ENCODE measurements at places on chromosomes 1 and 21.
A peak's percentile ranks its signal among the peaks of the same experiment; 100 is the strongest.

- DNase-seq: no peak
Observed at GRCh38 chr1:204640578-204640977, 45.0 kb downstream of the LRRN2 start.

DNA sequence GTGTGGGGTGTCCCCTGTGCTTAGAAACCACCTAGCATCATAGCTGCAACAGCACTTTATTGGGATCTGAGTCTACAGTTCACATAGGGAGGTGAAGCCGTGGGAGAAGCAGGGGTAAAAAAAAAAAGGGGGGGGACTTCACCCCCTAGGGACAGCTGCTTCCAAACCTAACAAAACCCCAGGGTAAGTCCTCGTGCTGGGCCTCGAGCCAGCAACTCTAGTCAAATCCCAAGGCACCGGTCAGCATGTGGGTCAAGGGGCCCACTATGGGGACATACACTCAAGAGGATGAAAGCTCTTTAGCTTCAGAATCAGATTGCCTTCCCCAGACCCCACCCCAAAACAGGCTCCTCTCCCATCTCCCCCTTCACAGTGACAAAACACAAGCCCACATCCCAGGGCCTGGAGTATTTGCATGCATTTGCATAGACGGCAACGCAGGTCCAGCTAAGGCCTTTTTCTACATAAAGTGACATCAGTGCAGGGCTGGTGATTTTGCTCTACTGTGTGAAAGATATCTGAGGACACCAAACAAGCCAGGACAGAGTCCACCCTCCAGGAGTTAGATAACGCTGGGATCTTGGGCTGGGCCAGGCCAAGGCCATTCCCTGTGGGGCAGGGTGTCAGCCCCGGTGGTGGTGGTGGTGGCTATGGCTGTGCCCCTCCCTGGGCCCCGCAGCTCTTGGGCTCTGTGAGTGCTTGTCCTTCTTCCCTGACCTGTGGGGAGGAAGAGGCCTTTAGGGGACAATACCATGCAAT, 8.1 kb upstream of the PMVK start:
- no peak for DNase-seq

GRCh38 chr1:54239631-54240031, 39.7 kb downstream of the MRPL37 start:
- DNase-seq: no peak

DNA sequence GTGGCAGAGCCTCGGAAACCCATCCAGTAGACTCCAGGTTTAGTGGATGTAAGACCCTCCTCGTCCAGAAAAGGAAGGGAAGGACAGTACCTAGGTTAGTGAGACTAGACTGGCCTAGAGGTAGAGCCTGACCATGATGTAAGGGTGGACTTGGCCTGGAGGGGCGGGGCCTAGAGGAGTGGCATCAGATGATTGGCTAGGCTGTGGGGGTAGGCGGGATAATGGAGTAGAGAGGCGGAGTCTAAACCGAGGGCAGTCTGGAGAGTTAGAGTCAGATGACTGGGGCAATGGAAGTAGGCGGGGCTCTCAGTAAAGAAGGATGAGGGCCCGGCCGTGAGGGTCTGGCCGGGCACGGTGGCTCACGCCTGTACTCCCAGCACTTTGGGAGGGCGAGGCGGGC, 70.1 kb downstream of the EPHB2 start:
- no peak for DNase-seq

DNA sequence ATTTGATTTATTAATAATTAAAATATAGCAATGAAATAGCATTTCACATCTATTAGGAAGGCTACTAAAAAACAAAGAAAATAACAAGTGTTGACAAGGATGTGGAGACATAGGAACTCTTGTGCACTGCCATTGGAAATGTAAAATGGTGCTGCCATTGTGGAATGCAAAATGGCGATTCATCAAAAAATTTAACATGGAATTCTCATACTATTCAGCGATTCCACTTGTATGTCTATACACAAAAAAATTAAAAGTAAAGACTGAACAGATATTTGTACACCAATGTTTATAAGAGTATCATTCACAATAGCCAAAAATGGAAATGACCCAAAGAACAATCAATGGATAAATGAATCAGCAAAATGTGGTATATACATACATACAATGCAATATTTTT, 101.3 kb upstream of the S1PR1 start:
- DNase-seq: no peak

DNA sequence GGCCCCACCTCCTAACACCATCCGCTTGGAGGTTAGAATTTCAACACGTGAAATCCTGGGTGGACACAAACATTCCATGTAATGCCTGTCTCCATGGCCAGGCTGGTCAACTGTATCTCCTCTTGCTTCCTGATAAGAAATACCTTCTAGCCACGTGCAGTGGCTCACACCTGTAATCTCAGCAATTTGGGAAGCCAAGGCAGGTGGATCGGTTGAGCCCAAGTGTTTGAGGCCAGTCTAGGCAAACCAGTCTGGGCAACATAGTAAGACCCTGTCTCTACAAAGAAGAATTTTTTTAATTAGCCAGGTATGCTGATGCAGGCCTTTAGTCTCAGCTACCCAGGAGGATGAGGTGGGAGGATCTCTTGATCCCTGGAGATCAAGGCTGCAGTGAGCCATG, 58.3 kb upstream of the GALNT2 start:
- DNase-seq: no peak

- DNase-seq: no peak
Observed at GRCh38 chr1:227613526-227613925, 50.2 kb downstream of the ZNF678 start.

- DNase-seq: no peak
Observed at GRCh38 chr1:217493290-217493689, 137.6 kb downstream of the GPATCH2 start.

DNA sequence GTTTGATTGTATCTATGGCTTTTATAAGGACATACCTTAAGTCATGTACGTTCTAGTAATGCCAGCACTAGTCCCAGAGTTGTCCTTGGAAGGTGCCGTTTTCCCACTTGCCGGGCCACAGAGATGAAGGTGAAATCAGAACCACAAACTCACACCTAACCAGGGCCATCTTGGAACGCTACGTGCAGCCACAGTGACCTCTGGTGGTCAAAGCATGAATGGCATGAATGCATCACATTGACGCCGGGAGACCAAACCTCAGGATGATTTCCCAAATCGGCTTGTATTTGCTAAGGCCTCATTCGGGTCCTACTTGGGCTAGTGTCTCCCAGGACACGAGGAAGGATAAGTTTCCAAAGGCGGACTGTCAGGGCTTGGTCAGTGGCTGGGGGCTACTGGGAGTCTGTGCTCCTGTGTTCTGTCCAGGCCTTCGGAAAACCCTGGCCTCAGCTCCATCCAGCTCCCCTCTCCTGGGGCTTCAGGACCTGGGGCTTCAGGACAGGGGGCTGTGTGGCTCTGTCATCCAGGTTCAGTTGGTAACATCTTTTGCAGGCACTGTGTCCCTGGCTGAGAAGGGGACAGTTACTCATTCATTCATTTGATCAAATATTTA, 260.5 kb downstream of the PRDM2 start:
- peak; percentile 25 for DNase-seq

DNA sequence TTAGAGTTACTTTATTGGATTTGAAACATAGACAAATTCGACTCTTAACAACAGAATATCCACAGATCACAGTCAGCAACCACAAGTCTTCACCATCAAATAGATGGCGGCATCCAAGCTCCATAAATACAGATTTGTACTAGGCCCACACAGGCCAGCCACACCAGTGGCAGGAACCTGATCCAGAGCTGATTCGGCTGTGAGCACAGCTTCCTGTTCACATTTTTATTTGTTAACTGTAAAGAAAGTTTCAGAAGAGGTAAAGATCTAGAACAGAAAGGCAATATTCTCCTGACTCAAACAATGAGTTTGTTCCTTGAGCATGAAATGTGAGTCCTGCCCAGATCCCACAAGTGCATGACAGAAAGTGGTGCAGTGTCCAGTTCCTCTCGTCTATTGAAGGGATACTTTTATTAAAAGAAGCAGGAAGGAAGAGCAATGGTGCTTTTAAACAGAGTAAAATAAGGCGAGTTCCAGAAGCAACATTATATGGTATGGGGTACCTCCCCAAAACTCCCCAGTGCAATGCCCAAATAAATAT, 205.8 kb downstream of the SLC45A1 start:
- DNase-seq: no peak

DNA sequence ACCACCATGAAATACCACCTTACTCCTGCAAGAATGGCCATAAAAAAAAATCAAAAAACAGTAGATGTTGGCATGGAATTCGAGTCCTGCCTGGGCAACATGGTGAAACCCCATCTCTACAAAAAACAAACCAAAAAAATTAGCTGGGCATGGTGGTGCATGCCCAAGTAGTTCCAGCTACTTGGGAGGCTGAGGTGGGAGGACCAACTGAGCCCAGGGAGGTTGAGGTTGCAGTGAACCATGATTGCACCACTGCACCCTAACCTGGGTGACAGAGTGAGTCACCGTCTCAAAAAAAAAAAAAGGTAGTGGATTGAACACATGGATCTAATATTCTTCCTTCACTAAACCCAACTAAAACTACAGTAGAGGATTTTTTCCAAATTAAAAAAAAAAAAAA, 125.9 kb downstream of the CCDC185 start:
- no peak for DNase-seq

- no peak for DNase-seq
Observed at GRCh38 chr1:222643606-222643937, 25.7 kb downstream of the MIA3 start.

- no peak for DNase-seq
Observed at GRCh38 chr1:60461925-60462595, 388.5 kb upstream of the C1orf87 start.

DNA sequence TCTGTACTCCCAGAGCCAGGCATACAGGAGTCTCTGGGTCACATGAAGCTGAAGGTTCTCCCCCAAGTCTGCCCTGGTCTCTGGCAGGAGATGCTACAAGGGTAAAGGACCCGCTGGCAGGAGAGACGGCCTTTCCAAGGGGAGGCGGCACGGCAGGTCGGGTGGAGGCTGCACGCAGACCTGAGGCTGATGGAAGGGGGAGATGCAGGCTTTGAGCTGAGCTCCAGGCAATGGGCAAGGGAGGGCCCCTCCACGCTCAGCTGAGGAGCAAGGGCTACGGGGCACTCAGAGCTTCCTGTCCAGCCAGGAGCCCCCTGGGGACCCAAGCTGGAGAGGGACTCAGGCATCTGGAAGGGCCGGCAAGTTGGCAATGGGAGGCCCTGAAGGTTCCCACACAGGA, 50.3 kb downstream of the MEGF6 start:
- DNase-seq: no peak

GRCh38 chr1:186976700-186977099, 148.0 kb downstream of the PLA2G4A start:
- no peak for DNase-seq

- no peak for DNase-seq
Observed at GRCh38 chr1:952603-953002, 6.5 kb downstream of the NOC2L start.

DNA sequence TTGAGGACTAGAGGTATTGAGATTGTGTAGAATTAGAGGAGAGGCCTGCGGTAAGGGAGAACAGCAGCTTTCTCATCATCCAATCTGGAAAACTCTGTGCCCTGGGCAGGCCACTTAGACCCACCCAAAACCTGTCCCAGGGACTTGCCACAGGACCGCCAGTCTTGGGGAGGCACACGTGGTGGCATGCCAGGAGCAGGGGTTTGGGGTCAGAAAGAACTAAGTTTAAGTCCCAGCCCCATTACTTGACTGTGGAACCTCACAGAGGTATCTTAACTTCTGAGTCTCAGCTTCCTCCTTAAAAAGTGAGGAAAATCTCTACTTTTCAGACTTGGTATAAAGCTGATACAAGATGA, 356.6 kb downstream of the HHAT start:
- DNase-seq: no peak

DNA sequence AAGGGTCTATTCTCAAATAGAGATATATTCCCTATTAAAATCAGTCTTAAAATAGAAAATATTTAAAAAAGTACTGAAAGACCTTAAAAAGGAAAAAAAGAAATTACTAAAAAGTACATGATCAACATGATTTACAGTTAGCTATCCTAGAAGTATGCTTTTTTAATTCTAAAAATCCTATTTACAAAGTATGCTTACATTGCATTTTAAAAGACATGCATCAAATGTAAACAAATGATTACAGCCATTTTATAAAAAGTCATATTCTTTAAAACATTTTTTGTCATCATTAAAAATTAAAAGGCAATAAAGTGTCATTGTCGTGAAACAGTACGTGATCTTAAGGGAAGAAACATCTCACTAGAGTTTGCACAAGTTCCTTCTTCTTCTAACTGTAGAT, 7.9 kb upstream of the C1orf52 start:
- DNase-seq: no peak

- no peak for DNase-seq
Observed at GRCh38 chr1:208240662-208241355, 3.4 kb downstream of the PLXNA2 start.

- no peak for DNase-seq
Observed at GRCh38 chr1:9278585-9279153, 14.0 kb upstream of the SPSB1 start.

- no peak for DNase-seq
Observed at GRCh38 chr21:41681348-41681801, 85.5 kb downstream of the RIPK4 start.

Measured in activated T-helper 1 cell treated with Interleukin-2 at 50 U/mL for 16 hours (primary cell).